ENCODE measurements at places on chromosomes 5 and 9. TPM values are rescaled to one million over a fixed set of nuclear protein-coding genes. Genes with fewer than 3 reads are reported as not detected.

The GABRA6 gene
- not detected for total RNA-seq

The ARID3C gene
- total RNA-seq, result not detected

The PPP2R2B gene
- 0.35 TPM for total RNA-seq

The CDO1 gene
- 3.3 TPM for total RNA-seq

The FAM163B gene
- not detected for total RNA-seq

The SKP2 gene
- total RNA-seq, result 34.8 TPM

The MGAT1 gene
- total RNA-seq, result 119 TPM

The IFNB1 gene
- not detected for total RNA-seq

The MCC gene
- total RNA-seq, result 18.6 TPM

The CCDC183 gene
- total RNA-seq, result 1.4 TPM

The PLAC8L1 gene
- total RNA-seq, result 0.97 TPM

The NOXA1 gene
- 0.97 TPM for total RNA-seq

The FOXI1 gene
- not detected for total RNA-seq

The ERAP2 gene
- 2.7 TPM for total RNA-seq

The RANBP3L gene
- 1.2 TPM for total RNA-seq

The SLC46A2 gene
- total RNA-seq, result not detected

All from chondrocyte (in vitro differentiated cells).